ENCODE measurements at places on chromosomes 1 and 21.
A peak's percentile ranks its signal among the peaks of the same experiment; 100 is the strongest.

- no peak for DNase-seq
These were observed 177.5 kb downstream of the DNM3 start for GRCh38 chr1:172018727-172019311.

DNA sequence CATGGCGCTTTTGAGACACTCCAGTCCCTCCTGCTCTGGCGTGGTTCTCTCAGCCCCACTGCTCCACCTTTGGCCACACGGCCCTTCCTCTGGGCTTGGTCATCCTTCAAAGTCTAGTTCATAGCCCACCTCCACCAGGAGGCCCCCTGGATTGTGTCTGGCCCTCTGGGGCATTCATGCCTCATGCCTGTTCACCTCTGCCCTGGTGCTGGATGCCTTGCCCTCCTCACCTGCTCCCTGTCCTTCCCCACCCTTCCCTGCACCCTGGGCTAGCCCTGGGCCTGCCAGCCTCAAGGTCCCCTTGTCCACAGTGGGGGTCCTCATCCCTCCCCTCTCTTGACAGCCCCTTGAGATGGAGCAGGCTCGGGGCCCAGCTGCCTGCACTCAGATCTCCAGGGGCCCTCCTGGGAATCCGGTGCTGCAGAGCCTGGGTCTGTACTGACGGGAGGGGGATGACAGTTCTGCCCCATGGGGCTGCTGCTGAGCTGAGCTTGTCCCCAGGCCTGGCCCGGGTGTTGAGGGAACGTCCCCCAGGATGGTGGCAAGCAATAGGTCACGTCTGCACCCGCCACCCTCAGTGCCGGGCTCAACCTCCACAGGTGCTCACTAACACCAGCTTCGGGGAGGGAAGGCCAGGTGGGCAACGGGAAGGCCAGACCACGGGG is 18.4 kb downstream of the PRXL2B start:
- no peak for DNase-seq

- no peak for DNase-seq
These were observed 55.7 kb downstream of the DEGS1 start for GRCh38 chr1:224238756-224239155.

DNA sequence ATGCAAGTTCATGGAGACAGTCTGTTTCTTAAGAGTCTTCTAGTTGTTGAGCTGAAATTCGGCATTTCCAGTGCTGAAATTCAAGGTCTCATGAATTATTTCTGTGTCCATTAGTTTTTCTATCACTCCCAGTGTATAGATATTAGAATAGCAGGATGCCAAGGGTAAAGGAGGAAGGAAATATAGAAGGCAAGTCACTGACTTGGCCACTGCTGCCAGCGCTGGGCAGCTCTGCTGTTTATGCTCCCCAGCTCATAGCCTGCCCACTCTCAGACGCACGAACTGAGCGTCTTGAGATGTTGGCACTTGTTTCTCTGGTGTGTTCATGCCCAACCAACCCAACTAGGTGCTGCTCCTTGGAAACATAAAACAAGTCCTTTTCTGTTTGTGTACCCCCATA is 110.1 kb downstream of the SLC45A1 start:
- no peak for DNase-seq

DNA sequence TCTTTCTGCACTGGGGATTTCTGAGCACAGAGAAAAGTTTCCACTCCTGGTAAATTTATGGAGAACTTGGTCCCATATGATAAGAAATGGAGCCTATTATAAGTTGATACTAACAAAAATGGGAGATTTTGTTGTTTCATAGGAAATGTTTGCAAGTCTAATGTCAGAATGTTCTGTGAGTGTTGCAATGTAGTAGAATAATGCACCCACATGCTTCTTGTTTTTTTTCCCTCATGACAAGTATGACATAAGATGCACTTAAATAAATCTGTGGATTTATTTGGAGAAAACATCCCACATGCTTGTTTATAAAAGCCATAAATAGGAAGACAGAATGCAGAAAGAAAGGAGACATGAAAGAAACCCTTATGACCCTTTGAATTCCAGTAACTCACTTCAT is 50.8 kb upstream of the KCNJ6 start:
- no peak for DNase-seq

- peak; percentile 46 for DNase-seq
These were observed 181.0 kb upstream of the KLHDC7A start for GRCh38 chr1:18299441-18300338.

- no peak for DNase-seq
These were observed 3.1 kb downstream of the MCL1 start for GRCh38 chr1:150576367-150576711.

- DNase-seq = peak; percentile 60
These were observed 29.0 kb upstream of the PPM1J start for GRCh38 chr1:112744009-112744578.

GRCh38 chr1:20366463-20367115 is 75.9 kb downstream of the VWA5B1 start:
- DNase-seq = no peak

DNA sequence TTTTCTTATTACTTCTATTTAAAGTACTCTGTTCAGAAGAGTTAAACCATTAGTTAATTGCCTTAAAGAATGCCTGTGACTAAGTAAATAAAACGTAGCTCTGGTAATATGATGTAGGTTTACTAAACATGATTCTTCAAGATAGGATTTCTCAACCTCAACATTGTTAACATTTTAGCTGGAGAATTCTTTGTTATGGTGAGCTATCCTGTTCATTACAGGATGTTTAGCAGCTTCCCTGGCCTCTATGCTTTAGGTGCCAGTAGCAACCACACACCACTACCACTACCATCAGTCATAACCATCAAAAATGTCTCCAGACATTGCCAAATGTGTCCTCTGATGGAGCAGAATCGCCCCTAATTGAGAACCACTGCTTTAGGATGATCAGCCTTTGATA is 10.7 kb downstream of the RPF1 start:
- no peak for DNase-seq

GRCh38 chr1:209704584-209704983 is at the start of gene HSD11B1:
TSS of gene HSD11B1 (plus strand) at chr1:209704846. CDS start at chr1:209704943, 97 bp downstream.
- no peak for DNase-seq

- DNase-seq = no peak
These were observed 17.9 kb downstream of the LGALS8 start for GRCh38 chr1:236541710-236542109.

DNA sequence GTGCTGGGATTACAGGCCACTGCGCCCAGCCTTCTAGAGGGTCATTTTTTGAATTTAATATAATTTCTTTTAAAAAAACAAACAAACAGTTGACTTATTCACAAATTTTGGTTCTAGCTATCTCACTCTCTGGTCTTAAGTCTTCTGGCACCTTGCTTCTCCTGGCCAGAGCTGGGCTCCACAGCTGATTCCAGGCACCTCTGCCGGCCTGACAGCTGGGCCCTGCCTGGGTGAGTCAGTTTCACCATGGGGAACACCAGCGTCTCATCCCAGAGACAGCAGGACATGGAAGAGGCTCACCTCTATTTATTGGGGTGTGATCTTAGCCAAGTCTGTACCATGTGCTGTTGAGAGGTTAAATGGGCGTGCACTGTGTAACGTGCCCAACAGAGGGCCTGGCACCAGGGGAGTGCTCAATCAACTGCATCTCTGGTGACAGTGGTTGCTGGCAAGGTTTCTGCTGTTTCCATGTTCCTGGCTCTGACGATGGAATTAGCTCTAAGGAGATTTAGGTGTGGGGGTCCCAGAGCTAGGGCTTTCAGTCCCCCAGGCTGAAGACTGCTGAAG is 956 bp downstream of the CPLANE2 start:
- DNase-seq = no peak

GRCh38 chr21:38790961-38791360 is 14.8 kb upstream of the ETS2 start:
- DNase-seq = no peak

DNA sequence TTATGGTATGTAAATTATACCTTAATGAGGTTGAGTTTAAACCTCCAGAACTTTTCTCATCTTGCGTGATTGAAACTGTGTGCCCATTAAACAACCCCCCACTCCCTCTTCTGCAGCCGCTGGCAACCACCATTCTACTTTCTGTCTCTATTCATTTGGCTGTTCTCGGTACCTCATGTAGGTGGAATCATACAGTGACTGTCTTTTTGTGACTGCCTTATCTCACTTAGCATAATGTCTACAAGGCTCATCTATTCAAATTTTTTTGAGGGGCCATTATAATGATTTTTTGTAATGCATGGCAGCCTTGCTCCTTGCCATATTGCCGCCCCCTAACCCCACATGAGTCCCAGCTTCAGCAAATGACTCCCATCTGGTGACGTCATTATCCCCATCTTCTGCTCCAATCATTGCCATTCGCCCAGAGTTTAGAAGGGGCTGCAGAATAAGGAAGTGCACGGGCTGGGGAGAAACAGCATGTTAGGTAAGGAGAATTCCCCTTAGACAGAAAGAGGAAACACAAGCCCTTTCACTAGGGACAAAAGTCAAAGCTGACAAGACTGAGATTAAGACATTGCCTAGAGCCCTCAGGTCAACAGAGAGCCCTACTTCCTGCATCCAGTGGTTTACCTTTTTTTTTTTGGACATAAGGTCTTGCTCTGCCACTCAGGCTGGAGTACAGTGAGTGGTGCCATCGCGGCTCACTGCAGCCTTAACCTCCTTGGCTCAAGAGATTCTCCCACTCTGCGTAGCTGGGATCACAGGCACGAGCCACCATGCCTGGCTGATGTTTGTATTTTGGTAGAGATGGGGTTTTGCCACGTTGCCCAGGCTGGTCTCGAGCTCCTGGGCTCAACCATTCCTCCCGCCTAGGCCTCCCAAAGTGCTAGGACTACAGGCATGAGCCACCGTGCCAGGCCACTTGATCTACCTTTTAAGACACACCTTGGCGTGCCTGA is 78.4 kb upstream of the ERRFI1 start:
- no peak for DNase-seq

- no peak for DNase-seq
These were observed 62.9 kb upstream of the ZNF326 start for GRCh38 chr1:89931964-89932363.

GRCh38 chr1:83123019-83123418 is 875.9 kb downstream of the TTLL7 start:
- DNase-seq = no peak

DNA sequence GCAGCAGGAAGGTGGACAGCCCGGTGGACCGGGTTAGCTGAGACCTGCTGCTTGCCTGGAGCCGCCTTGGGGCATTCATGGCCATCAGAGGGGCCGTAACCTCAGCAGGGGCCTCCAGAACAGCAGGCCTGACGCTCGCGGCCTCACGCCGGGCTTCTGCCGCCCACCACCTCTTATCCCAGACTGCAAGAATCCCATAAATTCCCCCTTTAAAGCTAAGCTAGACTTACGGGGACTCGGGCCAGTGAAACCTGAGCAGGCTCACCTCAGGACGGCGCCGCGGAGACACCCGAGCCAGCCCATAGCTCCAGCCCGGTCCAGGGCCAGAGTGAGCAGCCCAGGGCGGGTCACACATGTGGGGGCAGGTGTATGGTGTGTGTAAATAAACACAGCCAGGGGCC is 132.3 kb downstream of the GLIS1 start:
- no peak for DNase-seq

GRCh38 chr21:39118061-39118460 is 65.2 kb downstream of the PSMG1 start:
- no peak for DNase-seq

DNA sequence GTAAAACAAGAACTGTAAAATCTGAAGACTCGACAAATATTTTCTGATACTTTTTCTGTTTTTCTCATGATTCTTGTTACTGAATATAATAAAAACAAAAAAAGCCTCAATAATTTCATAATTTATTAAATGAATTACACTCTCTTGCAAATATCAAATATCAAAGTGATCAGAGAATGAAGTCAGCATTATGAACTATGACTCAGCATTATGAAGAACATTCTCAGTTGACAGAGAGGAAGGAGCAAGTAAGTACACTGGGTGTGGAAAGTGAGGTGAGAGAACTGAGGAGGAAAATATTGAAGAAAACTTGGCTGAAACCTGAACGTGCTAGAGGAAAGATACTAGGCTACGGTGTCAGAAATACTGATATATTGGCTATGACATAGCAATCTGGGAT is 529.5 kb downstream of the KCNT2 start:
- no peak for DNase-seq

DNA sequence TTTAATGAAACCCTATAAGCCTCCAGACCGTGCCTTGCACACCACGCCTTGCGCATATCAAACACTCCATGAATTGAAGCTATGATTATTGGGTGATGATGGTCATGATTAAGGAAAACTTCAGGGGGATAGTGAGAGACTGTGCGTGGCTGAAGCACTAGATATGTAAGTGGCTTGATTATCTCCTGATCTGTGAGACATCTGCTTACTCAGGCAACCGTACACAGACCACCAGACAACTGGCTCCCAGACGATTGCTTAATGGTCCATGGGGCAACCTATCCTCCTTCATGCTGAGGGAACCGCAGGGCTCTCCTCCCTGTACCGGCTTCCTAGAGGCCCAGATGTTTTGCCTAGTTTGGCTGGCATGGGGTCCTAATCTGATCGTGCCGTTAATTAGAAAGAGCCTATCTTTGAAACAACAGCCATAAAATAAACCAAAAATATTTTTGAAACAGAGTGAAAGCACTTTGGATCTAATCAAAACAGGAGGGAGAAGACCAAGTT is 51.6 kb downstream of the IRF2BP2 start:
- DNase-seq = no peak

DNA sequence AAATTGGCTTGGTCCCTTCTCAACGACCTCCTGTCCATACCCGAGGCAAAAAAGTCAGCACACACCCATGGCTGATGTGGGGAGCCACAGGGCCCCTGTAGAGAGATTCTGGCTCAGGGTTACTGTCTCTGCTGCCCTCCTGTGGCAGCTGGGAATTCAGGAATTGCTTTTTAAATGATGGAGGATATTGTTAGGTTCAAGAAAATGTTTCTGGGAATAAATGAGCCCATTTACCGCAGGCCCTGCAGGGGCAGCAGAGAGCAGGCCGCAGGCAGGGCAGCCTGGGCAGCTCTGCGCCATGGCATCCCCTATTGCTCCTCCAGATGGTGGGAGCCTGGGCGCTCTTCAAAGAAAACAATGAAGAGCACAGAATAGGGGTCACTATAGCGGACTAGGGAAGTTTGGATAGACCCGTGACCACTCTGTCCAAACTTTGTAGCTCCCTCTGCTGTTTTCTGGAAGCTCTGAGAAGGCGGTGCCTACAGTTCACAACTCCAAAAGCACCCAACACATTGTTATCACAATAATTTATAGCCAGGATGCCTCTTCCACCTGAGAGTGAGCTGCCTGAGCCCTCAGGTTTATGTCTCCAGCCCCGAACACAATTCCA is 201.1 kb downstream of the BACH1 start:
- DNase-seq = peak; percentile 39

- no peak for DNase-seq
These were observed 165.3 kb upstream of the SYT6 start for GRCh38 chr1:114318961-114319360.

- no peak for DNase-seq
These were observed 120.3 kb downstream of the PTPRU start for GRCh38 chr1:29356663-29357062.

DNA sequence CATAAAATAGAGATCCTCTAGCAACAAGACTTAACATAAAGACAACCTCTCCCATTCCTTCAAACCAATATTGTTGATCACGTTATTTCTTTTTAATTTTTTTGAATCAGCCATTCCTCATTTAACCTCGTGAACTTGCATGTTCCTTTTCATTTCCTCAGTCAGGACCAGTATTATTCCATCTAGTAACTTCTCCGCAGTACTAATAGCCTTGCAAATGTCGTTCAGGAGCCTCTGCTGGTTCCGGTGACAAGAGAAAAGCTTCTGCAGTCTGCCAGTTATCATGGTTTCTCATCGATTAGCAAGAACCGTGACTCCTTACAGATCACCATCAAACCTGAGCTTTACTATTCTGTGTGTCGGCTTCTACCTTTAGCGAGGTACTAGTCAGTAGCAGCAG is 3.0 kb downstream of the APP start:
- no peak for DNase-seq

GRCh38 chr1:179754041-179754624 is 11.0 kb downstream of the FAM163A start:
- DNase-seq = no peak

GRCh38 chr21:42056468-42056867 is 14.6 kb upstream of the UMODL1 start:
- DNase-seq = no peak
